ENCODE measurements at places on chromosomes 4 and X.
A peak's percentile ranks its signal among the peaks of the same experiment; 100 is the strongest.

GRCh38 chr4:25811374-25811690 is 51.5 kb downstream of the SEL1L3 start:
- no peak for DNase-seq

GRCh38 chrX:73916489-73916888 is 353.5 kb downstream of the CHIC1 start:
- no peak for DNase-seq

DNA sequence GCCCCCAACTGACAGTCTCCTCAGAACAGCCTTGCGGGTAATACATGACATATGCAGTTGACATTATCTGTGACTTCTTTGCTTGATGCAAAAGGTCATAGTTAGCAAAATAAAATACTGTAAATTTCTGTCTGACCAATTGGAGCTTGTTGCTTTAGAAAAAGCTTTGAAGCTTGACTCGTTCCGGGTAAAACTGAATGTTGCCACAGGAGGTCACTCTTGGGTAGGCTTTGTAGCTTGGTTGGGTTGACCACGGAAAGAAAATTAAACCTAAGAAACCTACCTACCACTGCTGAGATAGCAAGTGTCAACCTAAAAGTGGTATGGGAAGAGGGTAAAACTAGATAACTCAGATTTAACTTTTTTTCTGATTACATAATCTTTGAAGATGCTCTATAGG is 23.2 kb downstream of the PRPS2 start:
- DNase-seq: peak; percentile 4

- DNase-seq: no peak
Measured at GRCh38 chrX:23822397-23822796, 39.4 kb downstream of the SAT1 start.

GRCh38 chr4:62117886-62118285 is 917.8 kb downstream of the ADGRL3 start:
- DNase-seq: no peak

DNA sequence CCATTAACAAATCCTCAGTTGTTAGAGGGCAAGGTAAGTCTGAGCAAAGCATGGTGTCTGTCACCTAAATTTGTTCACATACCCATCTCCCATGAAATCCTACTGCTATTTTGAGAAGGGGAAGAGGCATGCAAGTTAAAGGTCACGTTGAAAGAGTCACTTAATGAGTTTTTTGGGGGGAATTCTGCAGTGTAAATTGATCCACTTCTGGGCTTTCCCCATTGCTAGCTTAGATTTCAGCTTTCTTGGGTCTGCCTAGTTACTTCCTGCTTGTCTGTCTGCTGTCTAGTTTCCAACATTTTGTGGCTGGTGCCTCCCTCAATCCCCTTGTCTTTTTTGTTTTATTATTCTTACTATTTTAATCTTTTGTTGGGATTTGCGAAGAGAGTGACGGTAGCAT is 32.0 kb downstream of the CEP135 start:
- no peak for DNase-seq

DNA sequence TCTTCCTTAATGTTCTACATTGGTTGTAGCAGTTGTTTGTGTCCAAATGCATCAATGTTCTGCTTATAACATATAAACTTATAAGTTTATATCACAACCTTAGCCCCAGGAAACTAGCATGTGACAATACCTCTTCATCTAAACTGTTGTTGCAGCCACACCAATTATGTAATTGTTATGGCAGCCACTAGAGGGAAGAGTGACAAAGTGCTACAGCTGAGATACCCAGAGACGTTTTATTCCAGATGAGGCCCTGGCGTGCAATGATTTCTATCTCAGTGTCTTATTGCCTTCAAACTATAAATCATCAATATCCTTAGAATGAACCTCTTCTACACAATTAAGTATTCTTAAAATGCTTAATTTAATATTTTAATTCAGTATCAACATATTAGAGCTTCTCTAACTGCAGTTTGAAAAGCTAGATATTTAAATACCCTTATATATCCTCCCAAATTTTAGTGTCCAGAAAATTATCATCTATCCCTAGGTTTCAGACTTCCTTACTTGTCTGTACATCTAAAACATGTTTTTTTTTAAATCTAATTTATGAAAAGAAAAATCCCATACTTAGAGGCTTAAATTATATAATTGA is 171.6 kb downstream of the PCDH10 start:
- DNase-seq: no peak

- DNase-seq: no peak
Measured at GRCh38 chrX:10939424-10939823, 171.7 kb upstream of the HCCS start.

DNA sequence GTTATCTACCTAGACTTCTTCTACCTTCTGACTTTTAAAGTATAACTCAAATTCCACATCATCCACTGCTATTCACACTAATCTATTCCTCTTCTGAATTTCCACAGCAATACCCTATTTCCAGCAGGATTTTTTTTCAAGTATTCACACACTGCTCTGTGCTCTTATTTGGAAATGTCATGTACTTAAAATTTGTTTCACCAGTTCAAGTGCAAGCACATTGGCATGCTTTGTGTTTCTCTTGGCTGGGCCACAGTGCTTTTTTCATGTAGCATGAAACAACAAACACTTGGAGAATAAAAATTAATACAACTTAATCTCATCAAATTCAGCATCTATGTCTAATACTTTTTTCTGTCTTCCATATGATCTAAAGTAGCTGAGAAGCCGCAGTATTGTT is 161.8 kb upstream of the PCDH18 start:
- no peak for DNase-seq

DNA sequence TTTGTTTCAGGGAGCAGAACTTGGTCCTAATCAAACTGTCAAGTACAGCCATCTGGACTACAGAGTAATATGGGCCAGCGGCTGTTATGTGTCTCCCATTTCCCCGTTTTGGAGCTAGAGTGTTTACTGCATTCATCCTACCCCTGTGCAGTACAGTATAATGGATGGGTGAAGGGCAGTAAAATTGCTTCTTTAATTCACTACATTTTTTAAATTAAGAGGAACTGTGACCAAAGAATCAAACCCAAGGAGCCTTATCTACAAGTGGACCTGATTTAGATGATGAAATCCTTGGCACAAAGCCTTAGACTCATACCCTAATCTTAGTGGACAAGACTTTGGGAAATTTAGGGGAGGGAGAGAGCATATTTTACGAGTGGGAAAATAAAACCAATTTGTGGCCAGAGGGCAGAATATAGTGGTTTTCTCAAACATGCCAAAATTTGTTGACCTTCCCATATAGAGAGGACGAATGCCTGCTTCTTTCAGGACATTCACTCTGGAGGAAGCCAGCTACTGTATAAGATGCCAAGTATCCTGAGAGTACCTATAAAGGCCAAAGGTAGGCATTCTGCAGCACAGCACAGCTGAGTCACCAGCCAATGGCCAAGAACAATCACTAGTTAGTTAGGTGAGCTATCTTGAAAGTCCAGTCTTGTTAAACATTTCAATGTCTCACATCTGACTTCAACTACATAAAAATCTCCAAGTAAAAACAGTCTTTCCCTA is 253.8 kb upstream of the KCNIP4 start:
- no peak for DNase-seq

DNA sequence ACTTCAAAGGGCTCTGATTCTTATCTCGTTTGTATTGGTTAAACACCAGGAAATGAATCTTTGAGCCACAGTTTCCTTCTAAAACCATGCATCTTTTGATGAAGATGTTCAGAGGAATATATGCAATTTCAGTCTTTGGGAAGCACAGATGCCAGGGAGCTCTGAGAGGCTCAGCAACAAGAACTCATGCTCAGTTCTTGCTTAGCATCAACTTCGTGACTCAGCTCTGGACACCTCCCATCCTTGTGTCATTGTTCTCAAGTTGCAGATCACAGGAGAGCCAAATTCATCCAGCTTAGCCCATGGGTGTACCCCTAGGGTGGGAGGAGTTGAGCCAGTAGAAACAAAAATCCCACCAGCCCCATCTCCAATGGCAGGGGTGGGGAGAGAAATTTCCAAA is 219.6 kb upstream of the MAOA start:
- DNase-seq: no peak

GRCh38 chr4:47315346-47315745 is 148.2 kb downstream of the COMMD8 start:
- no peak for DNase-seq
